ENCODE measurements at places on chromosomes 5 and 9.
A peak's percentile ranks its signal among the peaks of the same experiment; 100 is the strongest.

- no peak for DNase-seq
Observed at GRCh38 chr5:147963948-147964693, 57.8 kb upstream of the C5orf46 start.

DNA sequence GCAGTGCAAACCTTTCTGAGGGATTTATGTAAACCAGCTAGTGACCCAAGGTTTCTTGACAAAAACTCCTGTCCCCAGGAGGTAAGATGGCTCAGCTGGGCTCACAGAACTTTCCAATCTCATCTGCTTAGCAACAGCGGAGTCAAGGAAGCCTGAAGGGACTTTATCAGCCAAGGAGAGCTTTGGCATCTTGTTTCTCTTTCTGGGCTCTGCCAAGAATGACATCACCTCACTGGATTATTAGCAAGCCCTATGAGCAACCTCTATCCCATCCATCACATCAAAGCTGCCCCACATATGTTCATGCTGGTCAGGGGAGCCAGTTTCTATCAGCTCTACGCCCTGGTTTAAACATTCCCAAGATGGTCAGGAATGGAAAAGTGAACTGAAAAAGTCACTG is 461.3 kb downstream of the ENC1 start:
- DNase-seq, result no peak

DNA sequence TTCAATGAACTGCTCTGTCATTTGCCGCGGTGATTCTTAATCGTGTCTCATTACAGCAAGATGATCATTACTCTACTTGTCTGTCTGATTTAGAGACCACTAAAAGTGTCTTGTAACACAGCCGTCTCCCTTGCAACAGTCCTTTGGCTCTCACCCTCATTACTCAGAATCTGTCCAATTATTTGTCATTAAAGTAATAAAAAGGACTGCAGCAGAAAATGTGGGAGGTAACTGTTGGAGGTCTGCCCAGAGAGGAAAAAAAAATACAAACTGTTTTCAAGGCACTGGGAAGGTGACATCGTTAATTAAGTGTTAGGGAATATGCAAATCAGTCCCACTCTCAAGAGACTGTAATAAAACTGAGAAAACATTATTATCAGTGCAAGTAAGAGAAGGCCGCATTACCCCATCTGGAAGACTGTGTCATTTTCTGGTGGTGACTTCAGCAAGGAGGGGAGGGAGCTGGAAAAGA is 281.0 kb downstream of the RASEF start:
- no peak for DNase-seq

DNA sequence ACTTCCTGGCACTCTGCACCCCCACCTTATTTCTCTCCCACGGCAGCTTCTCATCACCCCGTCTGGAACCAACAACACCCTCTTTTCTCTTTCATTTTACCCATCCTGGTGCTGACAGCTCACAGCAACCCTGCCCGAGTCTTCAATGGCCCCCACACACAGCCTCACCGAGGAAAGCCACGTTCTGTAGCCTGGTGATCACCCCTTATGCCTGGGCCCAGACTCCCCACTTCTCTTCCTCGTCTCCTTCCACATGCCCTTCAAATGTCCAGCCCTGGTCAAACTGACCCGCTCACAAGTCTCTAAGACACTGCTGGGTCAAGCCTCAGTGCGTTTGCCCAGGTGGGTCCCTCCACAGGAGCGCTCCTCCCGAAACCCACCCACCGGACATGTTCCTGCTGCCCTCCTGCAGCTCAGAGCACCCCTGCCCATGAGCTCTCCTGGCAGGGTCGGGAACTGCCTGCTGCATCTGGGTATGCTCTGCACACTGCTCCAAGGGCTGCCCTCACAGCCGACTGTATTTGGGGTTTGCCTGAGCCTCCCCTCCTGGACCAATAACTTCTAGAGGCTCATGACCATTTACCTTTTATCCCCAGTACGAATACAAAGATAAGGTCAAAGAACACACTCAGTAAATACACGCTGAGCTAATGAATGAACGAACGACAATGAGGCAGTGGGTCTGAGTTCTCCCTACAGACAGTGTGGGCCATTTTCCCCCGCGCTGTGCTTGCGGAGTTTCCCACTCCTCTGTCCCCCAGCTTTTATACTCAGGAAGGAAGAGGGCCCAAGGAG is 154.7 kb upstream of the PHYKPL start:
- no peak for DNase-seq

GRCh38 chr9:125591888-125592287 is 115.1 kb downstream of the MAPKAP1 start:
- no peak for DNase-seq

DNA sequence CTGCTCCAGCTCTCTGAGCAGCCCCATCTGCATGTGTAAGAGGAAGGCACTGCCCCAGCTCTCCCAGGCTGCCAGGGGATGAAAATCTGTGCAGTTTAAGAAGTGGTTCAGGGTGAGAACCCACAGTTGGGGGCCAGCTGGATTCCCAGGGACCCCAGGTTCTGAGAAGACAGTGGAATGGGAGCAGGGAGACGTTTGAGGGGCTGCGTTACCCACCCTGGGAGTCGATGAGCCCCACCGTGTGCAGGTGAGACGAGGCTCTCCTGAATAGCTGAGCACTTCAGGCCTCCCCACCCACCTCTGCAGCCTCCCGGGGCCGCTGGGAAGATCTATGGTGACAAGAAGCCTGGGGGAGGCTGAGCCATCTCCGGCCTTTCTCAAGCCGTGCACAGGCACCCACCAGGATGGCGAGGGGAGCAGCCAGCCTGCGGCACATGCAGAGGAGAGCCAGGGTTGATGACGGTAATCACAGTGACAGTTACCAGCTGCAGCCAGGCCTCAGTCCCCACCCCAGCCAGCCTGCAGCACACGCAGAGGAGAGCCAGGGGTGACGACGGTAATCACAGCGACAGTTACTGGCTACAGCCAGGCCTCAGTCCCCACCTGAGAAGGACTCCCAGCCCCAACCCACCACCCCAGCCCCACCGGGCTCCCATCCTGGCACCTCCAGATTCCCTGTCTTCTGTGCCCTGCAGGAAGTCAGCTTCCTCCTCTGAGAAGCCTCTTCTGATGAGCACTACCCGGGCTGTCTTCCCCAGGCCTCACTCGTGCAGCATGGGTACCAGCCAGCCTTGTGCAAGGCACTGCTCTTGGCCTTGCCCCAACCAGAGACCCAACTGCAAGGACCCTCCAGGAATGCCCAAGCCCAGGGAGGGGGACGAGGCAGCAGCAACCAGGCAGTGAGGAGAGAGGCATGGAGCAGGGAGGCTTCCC is 150.8 kb upstream of the PPP1R26 start:
- DNase-seq, result no peak

DNA sequence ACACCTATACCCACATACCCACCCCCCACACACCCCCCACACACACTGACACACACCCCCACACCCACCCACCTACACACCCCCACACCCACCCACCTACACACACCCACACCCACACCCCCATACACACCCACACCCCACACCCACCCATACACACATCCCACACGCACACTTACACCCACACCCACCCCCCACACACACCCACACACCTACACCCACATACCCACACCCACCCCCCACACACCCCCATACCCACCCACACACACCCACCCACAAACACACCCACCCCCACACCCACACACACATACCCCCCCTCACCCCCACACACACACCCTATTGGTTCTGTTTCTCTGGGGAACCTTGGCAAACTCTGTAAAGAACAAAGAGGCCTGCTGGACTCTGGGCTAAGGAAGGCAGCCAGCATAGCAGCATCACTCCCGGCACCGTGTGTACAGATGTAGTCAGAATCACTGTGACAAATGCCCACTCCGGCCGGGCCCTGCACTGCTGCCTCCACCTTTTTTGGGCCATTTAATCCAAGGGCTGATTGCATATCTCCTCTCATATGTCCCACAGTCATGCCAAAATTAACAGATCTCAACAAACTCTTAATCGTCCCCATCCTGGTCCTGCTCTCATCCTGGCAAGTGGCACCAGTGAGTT is 42.3 kb downstream of the COL23A1 start:
- no peak for DNase-seq

DNA sequence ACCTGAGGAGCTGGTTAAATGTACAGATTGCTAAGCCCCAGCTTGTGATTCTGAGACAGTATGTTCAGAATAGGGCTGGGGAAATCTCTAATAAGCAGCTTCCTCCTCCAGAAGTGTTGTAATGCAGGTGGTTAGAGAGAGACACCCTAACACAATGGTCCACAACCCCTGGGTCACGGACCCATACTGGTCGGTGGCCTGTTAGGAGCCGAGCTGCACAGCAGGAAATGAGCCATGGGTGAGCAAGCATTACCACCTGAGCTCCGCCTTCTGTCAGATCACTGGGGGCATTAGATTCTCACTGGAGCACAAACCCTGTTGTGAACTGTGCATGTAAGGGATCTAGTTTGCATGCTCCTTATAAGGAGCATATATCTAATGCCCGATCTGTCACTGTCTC is 61.8 kb downstream of the SLC36A1 start:
- DNase-seq, result no peak

GRCh38 chr9:87643778-87644570 is 81.9 kb upstream of the CTSL start:
- DNase-seq, result no peak

DNA sequence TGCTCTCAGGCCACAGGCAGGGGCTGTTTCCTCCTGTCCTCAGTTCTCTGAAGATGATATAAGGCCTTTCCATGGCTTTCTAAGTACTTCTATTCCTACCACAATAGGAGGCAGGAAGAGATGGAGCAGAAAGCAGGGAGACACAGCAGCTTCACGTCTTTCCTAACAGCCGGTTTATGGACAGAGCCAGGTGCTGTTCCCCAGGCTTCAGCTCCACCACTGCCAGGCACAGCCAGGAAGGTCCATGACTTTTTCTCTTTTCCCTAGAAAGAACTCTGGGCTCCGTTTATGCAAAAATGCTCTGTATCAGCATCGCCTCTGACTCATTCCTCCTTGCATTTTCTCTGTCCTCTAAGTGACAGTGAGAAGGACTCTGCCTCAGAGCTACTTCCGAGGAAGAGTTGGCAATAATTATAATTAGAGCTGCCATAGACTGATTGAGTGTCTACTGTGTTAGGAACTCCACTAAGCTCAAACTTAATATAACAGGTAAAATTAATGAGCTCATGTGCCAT is 478.5 kb downstream of the RASEF start:
- no peak for DNase-seq

- no peak for DNase-seq
Observed at GRCh38 chr9:107486674-107487520, 2.7 kb downstream of the KLF4 start.

DNA sequence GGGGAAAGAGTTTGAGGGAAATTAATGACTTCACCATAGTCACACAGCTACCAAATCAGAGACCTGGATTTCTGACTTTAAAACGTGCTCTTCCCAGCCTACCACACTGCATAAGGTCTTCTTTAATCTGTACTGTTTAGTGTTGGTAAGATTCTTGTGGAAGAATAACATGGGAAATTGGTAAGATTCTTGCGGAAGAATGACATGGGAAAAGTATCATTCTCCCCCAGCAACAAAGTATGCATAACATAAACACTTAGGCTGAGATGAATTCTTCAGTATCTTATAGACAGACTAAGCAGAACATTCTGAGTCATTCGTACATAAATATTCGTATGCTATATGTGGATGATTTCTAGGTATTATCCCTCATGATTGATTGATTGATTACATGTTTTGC is 170.4 kb downstream of the FOCAD start:
- DNase-seq, result no peak

- DNase-seq, result no peak
Observed at GRCh38 chr9:130561056-130561455, 18.3 kb upstream of the FUBP3 start.

- DNase-seq, result no peak
Observed at GRCh38 chr9:135816651-135816970, 90.7 kb downstream of the CAMSAP1 start.

DNA sequence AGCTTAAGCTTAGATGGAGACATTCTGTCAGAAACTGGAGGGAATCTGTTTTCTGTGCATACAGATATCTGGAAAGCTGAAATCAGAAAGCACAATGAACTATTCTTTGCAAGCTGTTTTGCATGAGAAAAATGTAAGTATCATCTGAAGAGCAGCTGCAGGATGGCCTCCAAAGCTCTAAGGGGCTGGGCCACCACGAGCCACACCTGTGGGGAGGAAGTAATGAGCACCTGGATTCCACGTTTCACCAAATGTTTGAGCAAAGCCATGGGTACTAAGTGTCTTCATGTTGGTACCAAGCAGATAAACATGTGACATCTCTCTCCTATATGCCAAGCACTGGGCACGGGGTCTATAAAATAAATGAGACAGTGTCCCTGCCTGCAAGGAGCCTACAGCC is 199.3 kb downstream of the TTLL11 start:
- DNase-seq, result no peak

- no peak for DNase-seq
Observed at GRCh38 chr5:68803881-68804319, 289.9 kb upstream of the SLC30A5 start.

GRCh38 chr5:63025679-63026078 is 447.1 kb downstream of the LRRC70 start:
- no peak for DNase-seq

DNA sequence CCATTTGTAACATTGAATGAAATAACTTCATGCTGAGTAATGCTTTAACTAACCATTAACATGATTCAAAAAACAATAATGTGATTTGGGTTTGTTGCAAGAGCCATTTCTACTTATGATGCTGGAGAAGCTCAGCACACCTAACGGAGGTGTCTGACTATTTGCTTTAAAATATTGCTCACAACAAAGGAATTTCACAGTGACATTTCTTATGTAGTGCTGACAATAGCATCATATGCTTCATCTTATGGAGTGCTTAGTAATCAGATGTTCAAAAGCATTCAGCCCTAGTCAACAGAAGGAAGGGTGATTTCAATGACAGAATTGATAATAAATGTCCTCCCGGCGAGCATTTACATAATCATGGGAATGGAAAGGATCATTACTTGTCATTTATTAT is 1003.3 kb upstream of the COX7C start:
- no peak for DNase-seq

DNA sequence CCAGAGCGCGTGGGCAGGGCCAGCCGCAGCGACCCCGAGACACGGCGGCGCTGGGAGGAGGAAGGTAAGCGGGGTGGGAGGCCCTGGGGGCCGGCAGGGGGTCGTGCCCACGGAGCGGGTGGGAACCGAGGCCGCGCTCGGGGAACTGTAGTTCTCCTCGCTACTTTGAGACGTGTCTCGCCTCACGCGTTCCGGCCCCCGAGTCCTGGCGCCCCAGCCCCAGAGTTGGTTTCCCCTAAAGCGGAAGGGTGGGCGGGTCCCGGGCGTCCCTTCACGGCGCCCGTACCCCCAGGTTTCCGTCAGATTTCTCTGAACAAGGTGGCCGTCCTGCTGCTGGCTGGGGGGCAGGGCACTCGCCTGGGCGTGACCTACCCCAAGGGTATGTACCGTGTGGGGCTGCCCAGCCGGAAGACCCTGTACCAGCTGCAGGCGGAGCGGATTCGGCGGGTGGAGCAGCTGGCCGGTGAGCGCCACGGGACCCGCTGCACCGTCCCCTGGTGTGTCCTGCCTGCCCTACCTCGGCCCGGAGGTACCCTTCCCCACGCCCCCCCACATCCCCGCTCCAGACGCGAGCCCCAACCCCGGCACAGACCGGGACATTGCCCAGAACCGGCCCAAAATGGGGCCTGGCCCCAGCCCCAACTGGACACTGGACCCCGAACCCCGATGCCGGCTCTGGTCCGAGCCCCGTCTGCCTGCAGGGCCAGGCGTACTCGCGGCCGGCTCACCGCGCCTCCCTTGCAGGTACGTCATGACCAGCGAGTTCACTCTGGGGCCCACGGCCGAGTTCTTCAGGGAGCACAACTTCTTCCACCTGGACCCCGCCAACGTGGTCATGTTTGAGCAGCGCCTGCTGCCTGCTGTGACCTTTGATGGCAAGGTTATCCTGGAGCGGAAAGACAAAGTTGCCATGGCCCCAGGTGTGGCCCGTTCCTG is 709 bp downstream of the UAP1L1 start:
- peak; percentile 31 for DNase-seq

- no peak for DNase-seq
Observed at GRCh38 chr5:3265131-3265885, 330.3 kb upstream of the IRX1 start.

Measured in activated CD4-positive, CD25-positive, alpha-beta regulatory T cell (primary cell).